ENCODE measurements at places on chromosomes 1 and 21.

DNA sequence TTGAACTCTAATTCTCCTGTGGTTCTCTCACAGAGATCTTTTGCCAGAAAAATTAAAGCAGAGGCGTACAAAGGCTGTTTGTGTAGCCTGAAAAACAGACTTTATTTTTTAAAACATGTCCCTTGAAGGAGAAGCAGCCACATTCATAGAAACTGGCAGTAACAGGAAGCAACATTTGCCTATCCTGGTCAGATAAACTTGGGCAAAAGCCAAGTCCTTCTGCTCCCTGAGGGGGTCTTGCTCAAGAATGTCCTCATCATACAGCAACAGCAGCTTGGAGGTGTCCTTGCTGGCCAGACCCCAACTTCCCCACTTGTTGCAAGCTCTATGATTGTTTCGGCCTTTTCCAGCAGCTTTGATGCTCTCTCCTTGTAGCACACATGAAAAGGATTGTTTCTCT lies 36.3 kb downstream of the MSTO1 start:
- DNase-seq, result no peak

GRCh38 chr1:924656-925560 lies 1.2 kb downstream of the SAMD11 start:
- no peak for DNase-seq

GRCh38 chr1:100134872-100135271 lies 1.9 kb downstream of the TRMT13 start:
- DNase-seq, result no peak

DNA sequence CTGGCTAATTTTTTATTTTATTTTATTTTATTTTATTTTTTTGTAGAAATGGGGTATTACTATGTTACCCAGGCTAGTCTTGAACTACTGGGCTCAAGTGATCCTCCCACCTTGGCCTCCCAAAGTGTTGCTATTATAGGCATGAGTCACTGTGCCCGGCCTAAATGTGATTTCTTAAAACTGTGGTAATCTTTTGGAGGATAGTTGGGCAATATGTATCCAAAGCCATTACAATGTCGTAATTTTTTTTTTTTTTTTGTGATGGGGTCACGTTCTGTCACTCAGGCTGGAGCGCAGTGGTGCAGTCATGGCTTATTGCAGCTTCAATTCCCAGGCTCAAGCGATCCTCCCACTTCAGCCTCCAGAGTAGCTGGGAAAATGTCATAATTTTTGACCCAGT lies 14.2 kb downstream of the ETV3L start:
- DNase-seq, result no peak
